ENCODE measurements at places on chromosomes 13 and 19.

DNA sequence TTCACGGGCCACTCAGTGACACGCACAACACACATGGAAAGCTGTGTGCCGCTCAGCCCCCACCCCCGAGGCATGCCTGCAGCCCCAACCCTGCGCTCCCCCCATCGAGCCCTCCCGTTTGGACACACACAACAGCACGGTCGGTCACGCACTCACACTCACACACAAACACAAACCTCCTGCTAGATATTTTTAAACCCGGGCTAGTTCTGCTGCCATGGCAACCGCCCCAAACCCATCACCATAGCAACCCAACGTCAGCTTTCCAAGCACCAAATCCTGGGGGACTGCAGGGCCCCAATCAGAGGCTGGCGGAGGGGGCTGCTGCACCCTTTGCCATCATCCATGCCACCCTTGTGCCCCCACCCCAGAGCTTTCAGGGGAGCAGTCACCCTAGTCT lies 2.5 kb upstream of the NOVA2 start:
- no peak for DNase-seq

DNA sequence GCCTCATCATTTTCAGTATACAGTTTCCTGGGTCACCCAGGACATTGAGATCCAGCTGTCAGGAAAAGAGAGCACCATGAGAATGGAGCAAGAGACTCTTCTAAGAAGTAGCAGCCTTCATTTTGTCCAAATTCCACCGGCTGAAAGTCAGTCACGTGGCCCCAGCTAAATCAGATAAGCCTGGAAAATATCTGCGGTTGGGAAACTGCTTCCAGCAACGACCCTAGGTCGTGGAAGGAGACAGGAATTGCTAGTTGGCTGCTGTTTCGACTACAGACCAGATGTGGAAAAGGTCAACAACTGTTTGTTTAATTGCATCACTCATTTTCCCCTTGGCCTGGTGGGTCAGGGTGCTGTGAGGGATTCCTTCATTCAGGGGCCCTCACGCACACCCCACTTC lies 107.0 kb downstream of the ZNF536 start:
- no peak for DNase-seq

GRCh38 chr13:45364876-45365557 lies 24.0 kb upstream of the TPT1 start:
- no peak for DNase-seq

GRCh38 chr13:22665506-22665905 lies 515.3 kb upstream of the SGCG start:
- no peak for DNase-seq

- DNase-seq = no peak
These were observed 59.9 kb upstream of the ZNF85 start for GRCh38 chr19:20863176-20863575.

DNA sequence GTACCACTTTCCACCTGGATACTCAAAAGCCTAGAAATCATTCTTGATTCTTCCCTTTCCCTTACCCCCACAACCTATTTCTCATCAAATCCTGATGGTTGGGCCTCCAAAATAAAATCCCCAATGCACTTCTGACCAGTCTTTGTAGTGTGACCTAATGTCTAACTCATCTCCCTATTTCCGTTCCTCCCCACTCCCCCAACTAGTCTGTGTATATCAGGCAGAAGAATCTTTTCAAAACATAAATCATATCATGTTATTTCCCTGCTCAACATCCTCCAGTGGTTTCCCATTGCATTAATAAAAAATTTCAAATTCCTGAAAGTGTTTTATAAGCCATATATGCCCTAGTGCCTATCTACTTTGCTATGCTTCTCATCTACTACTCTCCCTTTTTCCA lies 17.7 kb downstream of the CCDC122 start:
- DNase-seq = no peak

DNA sequence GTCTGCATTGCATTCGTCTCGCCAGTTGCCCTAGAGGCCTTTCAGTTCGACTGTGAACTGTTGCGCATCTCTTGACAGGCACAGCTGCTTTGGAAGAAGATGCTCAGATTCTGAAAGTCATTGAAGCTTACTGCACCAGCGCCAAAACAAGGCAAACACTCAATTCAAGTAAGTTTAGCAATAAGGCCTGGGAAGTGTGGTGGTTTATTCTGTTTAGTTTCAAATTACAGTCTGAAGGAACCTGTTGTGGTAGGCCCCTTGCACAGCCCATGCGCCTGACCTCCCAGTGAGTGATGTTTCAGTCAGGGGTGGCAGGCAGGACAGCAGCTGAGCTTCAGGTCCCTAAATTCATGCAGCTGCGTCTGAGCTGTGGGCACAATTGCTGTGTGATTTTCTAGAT lies 32.2 kb upstream of the TEX29 start:
- no peak for DNase-seq

- no peak for DNase-seq
These were observed 24.5 kb downstream of the CFAP97D2 start for GRCh38 chr13:114203536-114203935.

DNA sequence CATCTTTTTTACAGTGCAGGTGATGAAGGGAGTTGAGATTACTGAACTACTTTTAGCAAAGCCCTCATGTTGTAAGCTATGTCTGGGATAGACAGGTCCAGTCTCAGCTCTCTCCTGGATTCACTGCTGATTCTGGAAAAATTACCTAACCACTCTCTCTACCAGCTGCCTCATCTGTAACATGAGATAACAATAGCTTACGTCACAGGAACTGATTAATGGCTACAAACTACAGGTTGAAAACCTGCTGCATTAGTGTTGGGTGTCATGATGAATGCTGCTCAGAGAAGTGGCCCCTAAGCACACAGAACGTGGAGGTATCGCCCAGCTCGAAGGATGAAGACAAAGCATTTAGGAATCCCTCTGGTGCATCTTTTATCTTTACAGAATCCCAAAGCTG lies 277.8 kb downstream of the ABCC4 start:
- no peak for DNase-seq

DNA sequence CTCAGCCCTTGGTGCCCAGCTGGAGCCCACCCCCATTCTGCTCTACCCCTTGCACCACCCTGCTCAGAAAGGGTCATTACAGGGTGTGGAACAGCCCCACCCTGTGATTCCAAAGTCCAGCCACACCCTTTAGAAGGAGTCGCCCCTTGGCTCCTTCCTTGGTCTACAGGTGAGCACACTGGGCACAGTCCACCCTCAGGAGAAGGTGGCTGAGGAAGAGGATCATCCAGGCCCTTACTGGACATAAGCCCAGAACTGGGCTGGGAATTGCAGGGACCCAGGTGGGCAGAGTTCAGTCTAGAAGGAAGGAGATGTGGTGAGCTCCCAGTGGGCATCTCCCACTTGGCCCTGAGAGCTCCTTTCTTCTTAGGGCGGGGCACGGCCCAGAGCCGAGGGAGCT lies 8.6 kb downstream of the SLC46A3 start:
- DNase-seq = no peak

DNA sequence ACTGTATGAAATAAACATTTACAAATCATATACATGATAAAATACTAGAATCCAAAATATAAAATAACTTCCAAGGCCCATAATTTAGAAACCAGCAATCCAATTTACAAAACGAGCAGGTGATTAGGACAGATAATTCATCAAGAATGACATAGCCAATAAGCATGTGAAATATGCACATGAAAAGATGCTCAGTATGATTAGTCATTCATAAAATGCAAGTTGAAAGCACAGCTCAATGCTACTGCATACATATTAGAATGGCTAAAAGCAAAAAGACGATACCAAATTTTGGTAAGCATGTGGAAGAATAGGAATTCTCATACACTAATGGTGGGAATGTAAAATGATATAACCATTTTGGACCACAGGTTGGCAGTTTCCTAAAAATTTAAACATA lies 837.2 kb upstream of the MIR17HG start:
- DNase-seq = no peak

- DNase-seq = no peak
These were observed 41.0 kb downstream of the MBNL2 start for GRCh38 chr13:97263160-97263559.

DNA sequence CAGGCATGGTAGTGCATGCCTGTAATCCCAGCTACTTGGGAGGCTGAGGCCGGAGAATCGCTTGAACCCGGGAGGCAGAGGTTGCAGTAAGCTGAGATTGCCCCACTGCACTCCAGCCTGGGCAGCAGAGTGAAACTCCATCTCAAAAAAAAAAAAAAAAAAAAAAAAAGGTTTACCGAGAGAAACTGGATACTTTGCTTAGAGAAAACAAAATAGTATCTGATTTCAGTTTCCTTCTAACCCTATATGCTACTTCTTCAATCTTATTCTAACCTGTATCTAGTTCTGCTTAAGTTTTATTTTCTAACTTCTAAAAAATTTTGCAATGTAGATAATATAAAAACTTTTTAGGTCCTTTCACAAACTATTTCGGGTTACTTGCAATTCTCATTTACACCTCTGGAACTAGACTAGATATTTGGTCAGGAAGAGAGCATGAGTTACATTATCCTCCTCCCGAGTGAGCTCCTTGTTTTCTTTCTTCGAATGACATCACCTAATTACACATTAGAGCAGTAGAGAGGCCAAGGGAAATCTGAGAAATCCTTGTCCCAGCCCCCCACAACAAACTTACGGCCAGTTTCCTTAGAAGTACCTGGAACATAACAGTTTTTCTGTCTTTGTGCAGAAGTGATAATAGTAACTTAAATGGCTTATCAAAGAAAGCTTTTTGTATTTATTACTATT lies 128.9 kb downstream of the B3GLCT start:
- no peak for DNase-seq

- no peak for DNase-seq
These were observed 14.3 kb downstream of the FARP1 start for GRCh38 chr13:98157188-98157587.

DNA sequence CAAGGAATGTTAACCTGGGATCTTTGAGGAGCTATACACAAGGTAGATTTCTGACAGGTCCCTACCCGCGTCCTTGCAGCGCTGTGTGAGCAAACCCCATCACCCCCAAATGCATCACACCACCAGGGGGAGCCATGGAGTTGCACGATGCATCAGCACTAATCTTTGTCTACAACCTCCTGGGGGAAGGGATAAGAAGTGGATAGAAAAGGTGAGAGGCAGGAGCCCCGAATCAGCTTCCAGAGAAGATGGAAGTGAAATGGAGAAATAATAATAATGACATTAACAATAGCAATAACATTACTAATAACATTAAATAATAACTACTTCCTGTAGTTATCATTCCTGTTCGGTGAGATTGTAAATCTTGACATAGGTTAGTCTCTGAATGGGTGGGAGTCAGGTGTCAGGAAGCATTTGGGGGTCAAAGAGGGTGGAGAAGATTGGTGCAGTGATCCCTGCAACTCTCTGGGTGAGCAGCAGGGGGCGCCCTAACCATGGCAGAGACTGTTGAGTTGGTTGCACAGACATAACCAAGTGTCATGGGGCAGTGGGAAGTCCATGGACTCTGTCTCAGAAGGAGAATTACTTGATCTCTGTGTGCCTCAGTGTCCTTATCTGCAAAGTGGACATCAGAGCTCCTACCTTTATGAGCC lies 16.5 kb downstream of the SIGLEC7 start:
- peak; percentile 20 for DNase-seq

GRCh38 chr19:35155441-35155840 lies 906 bp downstream of the FXYD5 start:
- no peak for DNase-seq

GRCh38 chr13:99293178-99293577 lies 14.0 kb downstream of the GPR183 start:
- DNase-seq = no peak

GRCh38 chr13:25001476-25002206 lies 94.3 kb upstream of the PABPC3 start:
- DNase-seq = no peak

DNA sequence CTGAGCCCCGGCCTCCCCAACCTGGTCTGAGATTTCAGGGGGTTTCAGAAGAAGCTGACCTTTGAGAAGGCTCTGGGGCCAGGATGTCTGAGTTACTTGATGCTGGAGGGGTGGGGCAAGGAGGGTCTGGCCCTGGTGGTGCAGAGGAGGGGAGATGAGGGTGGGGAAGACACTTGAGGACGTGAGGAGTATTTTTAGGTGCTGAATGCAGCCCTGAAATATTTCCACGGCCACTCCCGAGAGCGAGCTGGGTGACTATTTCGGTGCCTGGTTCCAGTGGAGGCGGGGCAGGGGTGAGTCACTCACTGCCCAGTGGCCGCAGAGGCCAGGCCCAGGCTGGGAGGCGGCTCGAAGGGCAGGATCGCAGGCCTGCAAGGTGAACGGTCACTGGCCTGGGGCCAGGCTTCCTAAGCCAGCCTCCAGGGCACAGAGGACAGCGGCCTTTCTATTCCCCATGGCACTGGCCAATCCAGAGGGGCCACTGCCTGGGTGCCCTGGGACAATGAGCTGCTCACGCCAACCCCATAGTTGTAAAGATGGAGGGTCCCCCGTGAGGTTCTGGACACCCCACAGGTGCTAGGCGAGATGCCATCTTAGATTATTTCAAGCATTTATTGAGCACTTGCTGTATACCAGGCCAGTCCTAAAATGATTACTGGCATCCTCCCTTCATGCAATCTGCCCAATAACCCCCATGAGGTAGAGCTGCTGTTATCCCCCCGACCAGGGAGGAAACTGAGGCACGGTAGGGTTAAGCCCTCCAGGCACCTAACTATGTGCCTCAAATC lies 19.7 kb upstream of the JUND start:
- no peak for DNase-seq

DNA sequence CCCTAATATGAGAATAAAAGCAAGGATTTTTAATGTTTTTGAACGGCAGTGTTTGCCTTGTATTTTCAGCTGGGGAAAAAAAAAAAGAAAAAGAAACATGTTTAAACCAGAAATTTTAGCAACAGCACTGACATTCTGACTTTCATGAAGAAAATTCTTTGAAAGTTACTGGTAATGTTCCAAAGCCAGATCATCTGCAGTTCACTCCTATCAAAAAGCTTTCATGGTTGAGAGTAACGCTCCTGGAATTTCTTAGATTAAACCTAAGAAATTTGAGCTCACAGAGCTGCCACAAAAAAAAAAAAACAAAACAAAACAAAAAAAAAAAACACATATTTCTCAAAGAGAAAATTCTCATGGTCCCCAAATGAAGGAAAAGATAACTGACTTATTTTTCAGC lies 1106.7 kb downstream of the EFNB2 start:
- DNase-seq = no peak

DNA sequence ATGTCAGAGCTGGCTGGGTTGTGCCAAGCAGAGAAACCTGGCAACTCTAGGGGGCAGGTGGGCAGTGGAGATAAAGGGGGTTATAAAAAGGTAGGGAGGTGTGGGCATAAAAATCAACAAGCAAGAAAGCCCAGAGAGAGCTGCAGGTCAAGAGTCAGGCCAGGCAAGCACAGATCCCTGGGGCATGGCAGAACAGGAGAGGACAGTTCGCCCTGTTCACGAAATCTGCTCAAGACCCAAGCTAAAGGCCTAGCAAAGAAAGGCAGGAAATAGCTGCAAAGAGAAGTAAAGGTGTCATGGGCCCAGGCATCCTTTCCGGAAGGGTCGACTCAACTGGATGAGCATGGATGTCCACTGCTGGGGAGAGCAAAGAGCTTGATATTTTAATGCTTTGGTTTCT lies 3.4 kb downstream of the MBNL2 start:
- no peak for DNase-seq

- no peak for DNase-seq
These were observed 14.3 kb downstream of the MARK4 start for GRCh38 chr19:45265375-45265774.
